Foreskin fibroblast (primary cell): ENCODE measurements at places on chromosomes 7 and 10.

DNA sequence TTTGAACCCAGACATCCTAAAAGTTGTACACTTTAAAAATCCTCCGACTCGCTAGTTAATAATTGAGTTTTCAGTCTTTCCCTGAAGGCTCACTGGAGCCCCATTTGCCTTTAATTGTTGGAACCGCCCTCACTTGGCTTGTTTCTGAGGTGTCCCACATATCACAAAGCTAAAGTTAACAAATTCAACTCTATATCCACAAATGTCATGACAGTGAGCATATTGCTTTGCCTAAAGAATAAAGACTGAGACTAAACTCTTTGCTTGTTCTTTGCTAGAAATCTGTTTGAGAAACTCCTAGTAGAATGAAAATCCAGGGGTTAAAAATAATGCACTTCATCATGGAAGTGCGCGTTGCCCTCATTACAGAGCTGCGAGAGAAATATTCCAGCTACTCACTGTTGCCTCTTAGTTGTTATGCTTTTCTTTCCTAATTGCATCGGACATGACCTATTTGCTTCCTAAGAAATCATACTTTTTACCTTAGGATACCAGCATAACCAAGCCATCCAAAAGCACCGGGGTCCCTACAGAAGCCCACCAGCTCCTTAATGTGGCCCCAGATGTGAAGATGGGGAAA is 752 bp downstream of the THSD7A start:
- DNase-seq, result no peak

GRCh38 chr7:96675548-96675947 is 34.1 kb downstream of the SEM1 start:
- no peak for DNase-seq

DNA sequence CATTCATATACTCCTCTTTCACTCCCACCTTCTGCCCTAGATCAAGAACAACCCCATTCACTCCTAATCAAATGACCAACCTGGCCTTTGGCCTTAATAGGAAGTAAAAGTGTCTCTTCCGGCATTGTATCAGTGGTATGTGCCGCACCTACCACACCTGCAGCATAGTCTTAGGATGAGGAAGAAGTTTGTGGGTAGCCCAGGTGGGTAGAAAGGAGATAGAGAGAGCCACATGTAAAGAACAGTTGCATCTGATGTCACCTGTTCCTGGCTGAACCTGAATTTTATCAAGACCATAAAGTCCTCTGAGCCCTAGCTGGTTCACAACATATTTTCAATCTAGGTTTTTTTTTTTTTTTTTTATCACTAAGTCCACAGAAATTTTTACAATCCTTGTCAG is 55.5 kb upstream of the PTPN12 start:
- DNase-seq, result no peak

- DNase-seq, result peak; percentile 58
Measured at GRCh38 chr7:16755397-16755796, 1.8 kb downstream of the TSPAN13 start.

- DNase-seq, result no peak
Measured at GRCh38 chr7:67918158-67918557, 921.5 kb downstream of the TYW1 start.
